Pulmonary artery endothelial cell (primary cell): ENCODE measurements at places on chromosomes 3 and 15. TPM values are rescaled to one million over a fixed set of nuclear protein-coding genes. Genes with fewer than 3 reads are reported as not detected.

C3orf22 gene
- total RNA-seq: not detected in 2 replicates

CD200R1L gene
- total RNA-seq: not detected in 2 replicates

CPNE9 gene
- not detected in 2 replicates for total RNA-seq

GUCA1C gene
- not detected in 2 replicates for total RNA-seq

SENP8 gene
- total RNA-seq: 1.3 and 2.2 TPM in 2 replicates
